GM06990 (cell line): ENCODE measurements at places on chromosomes 3 and 15.
A peak's percentile ranks its signal among the peaks of the same experiment; 100 is the strongest.

DNA sequence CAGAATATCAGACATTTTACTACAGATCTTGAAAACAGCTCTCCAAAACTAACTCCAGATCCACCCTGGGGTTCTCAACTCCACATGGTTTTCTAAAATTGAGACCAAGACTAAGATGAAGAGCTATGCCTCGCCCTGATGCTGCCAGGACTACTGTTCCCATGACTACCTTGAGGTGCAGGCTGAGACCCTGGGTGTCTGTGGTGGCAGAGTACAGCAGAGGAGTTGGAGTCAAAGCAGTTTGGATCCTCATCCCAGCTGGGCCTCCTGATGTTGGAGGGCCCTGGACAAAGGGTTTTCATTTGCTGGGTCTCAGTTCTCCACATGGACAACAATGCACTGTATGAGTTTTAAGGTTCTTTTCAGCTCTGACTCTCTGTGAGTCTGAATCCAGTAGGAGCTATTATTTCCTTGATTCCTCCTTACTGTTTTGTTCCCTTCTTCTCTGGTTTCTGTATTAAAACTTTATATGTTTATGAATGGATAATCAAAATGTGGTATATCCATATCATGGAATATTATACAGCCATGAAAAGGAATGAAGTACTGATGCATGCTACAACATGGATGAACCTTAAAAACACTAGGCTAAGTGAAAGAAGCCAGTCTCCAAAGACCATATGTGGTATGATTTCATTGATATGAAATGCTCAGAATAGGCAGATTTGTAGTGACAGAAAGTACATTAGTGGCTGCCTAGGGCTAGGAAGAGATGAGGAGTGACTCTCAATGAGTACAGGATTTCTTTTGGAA, 93.0 kb downstream of the CPN2 start:
- DNase-seq, result no peak

- DNase-seq, result no peak
Measured at GRCh38 chr3:97765336-97765735, 778 bp downstream of the ARL6 start.

DNA sequence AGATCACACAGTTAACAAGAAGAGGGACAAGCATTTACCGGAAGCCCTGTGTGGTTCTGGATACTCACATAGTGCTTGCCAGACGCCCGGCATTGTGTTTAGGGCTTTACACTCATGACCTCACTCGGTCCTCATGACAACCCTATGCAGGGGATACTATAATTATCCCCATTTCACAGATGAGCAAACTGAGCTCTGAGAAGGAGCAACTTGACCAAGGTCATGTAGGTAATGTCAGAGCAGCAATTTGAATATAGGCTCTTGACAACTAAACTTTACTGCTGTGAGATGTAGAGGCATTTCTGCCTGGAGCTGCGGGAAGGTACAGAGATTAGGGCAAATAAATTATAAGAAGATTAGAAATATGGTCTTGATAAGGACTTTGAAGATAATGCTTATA, 70.0 kb downstream of the SAMMSON start:
- no peak for DNase-seq

GRCh38 chr3:152039887-152040286, 166.4 kb downstream of the SUCNR1 start:
- peak; percentile 50 for DNase-seq

- DNase-seq, result no peak
Measured at GRCh38 chr15:90257776-90258175, 7.7 kb upstream of the NGRN start.

GRCh38 chr3:115932807-115933206, 309.5 kb downstream of the GAP43 start:
- DNase-seq, result peak; percentile 22

- no peak for DNase-seq
Measured at GRCh38 chr3:170751083-170751898, 118.7 kb downstream of the RPL22L1 start.

DNA sequence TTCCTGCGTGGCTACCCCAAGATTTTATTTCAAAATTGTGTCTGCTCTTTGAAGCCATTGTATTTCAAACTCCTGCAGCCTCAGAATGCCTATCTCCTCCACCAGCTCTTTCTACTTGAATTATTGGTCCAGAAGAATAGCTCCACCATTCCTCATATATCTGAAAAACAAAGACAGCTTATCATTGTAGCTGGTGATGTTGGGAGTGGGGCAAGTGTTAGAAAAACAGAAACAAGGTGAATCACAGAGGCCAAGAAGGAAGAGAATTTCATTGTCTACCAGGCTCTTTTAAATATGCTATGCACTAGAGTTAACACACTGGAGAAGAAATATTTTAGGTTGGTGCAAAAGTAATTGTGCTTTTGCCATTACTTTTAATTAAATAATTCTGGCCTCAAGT, 307.9 kb upstream of the ROPN1 start:
- DNase-seq, result no peak

DNA sequence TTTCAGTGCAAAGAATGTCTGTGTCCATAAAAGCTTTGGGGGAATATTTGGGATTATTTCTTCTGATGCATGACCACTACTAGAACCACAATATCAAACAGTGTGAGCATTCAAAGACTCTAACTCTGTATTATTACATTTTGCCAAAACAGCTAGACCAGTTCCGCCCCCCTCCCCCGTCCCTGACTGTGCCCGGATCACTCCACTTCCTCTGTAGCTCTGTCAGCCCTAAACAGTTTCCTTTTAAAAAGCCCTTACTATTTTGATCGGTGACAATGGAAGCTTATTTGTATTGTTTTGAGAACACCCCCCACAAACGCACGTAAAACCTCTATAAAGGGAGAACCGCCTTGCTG, 36.6 kb upstream of the EPHB3 start:
- DNase-seq, result no peak

DNA sequence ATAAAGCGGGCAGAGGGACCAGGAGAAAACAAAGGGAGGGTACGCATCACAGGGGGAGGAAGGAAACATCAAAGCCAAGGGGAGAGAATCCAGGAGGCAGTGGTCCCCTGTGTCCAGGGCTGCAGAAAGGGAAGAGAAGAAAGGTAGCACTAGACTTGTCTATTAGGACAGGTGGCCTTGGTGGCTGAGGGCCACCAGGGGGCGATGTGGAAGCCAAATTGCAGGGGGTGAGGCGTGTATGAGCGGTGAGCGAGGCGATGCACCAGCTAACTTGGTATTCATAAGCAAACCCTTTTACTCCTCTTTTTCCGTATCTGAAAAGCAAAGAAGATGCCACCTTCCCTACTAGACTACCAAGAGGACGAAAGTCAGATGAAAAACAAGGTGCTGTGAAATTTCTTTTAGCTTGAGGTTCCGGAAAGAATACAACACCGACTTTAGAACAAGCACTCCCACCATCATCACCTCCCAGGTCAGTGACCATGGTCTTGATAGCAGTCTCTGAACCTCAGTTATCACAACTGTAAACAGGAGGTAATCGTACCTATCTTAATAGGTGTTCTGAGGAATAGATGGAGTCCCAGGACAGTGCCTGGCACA, 654.4 kb upstream of the ADAMTS9 start:
- peak; percentile 33 for DNase-seq

- DNase-seq, result peak; percentile 6
Measured at GRCh38 chr3:66856533-66856932, 141.6 kb upstream of the KBTBD8 start.

DNA sequence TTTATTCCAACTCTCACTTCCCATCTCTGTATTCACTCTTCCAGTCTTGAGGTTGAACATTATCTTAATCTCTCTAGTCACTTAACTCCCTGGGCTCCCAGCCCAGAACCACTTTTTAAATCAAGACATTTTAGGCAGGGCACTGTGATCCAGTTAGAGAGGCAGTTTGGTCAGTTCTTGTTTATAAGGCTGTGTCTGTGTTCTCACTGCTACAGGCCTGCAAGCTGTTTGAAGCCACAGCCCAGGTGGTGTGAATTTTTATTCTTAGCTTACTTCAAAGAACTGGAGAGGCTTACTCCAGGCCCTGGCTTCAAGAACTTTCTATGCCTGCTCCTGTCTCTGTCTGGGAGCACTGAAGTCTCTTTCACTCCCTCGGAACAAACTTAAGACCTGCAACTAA, 906.1 kb downstream of the CADM2 start:
- no peak for DNase-seq

GRCh38 chr3:31159331-31160039, 265.0 kb upstream of the GADL1 start:
- no peak for DNase-seq

DNA sequence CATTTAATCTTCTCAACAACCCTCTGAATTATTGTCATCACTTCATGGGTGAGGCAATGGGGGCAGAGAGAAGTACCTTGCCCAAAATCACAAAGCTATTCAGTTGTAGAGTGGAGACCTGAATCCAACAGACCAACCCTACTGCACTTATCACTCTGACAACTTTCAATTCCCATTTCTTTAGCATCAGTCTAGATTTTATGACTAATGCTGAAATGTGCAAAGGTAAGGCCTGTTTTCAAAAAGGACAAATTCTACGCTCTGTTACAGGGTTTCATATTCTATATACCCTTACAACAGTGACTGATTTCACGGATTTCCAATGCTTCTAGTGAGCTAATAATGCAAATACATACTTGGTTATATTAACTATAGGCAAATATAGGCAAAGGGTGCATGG, 286.0 kb downstream of the ADAMTS17 start:
- no peak for DNase-seq

DNA sequence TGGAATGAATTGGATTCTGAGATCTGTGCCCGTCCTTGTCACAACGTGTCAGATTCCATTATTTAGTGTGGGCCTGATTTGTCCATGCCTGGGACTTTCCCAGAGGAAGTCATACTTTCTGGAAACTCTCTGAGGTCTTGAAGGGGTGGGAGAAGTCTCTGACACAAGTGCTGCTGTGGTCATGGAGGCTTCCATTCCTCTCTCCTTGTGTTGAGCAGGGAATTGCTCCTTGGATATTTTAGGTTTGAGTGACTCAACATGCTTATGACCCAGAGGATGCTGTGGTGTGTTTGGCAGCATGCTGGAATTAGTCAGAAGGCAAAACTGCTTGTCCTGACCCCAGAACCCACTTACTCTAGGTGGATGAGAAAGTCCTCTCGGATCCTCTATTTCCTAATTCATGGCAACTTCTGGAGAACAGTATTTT, 132.1 kb downstream of the LPP start:
- no peak for DNase-seq

DNA sequence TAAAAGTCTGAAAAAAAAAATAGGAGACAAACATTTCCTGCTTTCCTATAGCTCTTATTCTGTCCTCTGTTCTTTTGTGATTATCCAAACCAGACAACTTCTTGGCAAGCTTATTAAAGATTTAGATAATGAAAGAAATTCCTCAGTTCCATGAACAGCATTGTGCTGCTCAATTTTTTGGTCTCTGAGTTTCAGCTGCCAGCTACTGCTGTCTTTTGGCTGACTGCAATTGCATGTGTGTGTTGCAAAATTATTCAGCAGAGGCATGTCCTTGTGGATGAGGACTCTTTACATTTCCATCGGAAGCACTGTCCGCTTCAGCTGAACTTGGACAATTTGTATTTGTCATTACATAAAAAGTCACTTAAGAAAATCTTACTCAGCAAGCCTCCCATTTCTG, 397.3 kb upstream of the RASGRP1 start:
- no peak for DNase-seq

GRCh38 chr3:174229916-174230315, 629.2 kb upstream of the NAALADL2 start:
- DNase-seq, result no peak

DNA sequence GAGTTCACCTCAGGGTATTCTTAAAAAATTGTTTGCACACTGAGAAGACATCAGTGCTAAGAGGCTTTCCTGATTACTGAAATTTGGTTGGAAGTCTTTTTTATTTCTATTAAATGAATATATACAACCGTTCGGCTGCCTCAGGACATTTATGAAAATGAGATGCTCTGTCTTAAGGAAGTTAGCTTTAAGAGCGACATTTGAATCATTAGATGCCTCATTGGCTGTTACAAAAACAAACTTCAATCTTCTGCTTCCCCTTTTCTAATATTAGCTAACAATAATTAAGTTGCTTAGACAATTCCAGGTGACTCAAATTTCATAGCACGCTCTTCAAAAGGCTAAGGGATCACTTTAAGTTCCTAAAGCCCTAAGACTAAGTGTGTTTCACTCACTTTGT, 673.7 kb downstream of the FHIT start:
- no peak for DNase-seq

GRCh38 chr3:41362638-41363559, 163.6 kb downstream of the CTNNB1 start:
- no peak for DNase-seq

DNA sequence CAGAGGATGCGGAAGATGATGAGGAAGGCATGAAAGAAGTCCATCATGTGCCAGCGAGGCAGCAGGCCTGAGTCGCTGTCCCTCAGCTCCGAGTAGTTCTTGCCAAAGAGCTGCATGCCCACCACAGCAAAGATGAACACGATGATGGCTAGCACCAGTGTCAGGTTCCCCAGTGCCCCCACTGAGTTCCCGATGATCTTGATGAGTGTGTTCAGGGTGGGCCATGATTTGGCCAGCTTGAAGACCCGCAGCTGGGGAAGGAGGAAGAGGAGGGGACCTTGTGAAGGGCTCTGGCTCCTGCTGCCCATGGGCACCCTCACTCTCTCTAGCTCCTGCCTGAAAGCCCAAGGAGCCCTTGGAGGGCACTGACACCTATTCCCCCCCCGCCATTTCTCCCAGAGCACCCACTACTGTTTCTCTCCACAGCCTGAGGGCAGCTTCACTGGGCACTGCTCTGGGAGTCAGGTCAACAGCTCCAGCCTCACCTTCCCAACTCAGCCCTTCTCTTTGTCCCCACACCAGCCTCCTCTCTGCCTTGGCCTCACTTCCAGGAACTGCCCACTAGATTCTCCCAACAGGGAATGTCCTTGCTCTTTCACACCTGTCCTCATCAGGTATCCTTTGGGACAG, 63.6 kb downstream of the SCN5A start:
- no peak for DNase-seq

DNA sequence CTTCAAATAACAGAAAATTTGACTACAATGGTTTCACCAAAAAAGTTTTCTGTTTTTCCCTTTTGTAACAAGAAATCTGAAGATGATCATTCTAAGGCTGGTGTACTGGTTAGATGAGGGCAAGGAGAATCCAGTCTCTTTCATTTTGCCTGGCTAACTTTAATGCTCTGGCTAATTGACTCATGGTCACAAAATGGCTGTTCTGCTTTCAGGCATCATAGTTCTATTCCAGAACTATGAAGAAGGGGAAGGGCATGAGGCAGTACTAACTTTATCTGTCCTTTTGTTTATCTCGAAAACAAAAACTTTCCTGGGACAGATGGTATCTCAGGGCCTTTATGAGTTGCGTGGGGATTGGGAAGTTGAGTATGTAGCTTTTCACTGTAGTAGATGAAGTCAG, 50.4 kb downstream of the SLC25A26 start:
- DNase-seq, result no peak

DNA sequence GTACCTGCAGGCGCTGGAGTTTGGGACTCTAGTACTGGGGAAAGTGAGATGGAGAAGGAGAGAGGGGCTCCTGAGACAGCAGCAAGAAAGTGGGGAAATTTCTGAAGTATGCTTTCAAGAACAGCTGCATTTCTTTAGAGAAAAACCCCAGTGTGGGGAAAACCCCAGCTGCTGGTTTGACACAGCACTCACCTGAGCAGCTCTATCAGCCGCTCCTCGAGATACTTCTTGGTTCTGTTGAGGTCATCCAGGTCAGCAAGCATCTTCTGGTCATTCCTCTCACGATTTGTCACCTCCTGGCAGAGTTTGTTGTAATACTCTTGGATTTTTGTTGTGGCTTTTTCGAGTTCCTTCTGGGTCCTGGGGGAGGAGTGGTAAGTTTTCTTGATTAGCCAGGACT, 18.8 kb downstream of the CXCR6 start:
- peak; percentile 35 for DNase-seq

- no peak for DNase-seq
Measured at GRCh38 chr3:150407808-150408220, 284 bp upstream of the TSC22D2 start.

- no peak for DNase-seq
Measured at GRCh38 chr3:28624084-28624483, 275.5 kb upstream of the AZI2 start.
